ENCODE measurements at places on chromosomes 5 and 9.
A peak's percentile ranks its signal among the peaks of the same experiment; 100 is the strongest.

DNA sequence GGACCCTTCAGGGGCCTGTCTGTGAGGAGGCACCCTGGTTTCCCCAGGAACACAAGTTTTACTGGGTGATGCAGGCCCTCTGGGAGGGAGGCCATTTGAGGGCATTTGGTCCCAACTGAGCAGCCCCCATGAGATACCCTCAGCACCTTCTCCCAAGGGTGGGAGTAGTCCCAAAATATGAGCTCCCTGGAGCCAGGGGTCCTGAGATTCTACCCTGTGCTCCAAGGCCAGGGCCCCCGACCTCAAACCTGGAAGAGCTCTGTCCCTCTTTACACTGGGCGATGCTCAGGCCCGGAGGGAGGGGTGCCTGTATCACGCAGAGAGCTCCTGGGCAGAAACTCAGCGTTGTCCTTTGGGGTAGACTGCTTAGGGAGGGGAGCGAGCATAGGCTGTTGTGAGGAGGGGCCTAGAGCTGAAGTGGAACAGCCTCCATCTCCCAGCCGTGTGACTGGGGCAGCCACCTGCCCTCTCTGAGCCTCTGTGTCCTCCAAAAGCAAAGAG is 64.0 kb upstream of the SYNPO start:
- DNase-seq = no peak

GRCh38 chr5:2169850-2170760 is 287.4 kb upstream of the IRX4 start:
- DNase-seq = no peak

GRCh38 chr9:113401027-113401792 is at the start of gene ALAD:
Gene ALAD, minus strand, starts transcription at chr9:113401284. Its CDS starts 7,725 bp downstream, at chr9:113393559.
- peak; percentile 99 for DNase-seq

DNA sequence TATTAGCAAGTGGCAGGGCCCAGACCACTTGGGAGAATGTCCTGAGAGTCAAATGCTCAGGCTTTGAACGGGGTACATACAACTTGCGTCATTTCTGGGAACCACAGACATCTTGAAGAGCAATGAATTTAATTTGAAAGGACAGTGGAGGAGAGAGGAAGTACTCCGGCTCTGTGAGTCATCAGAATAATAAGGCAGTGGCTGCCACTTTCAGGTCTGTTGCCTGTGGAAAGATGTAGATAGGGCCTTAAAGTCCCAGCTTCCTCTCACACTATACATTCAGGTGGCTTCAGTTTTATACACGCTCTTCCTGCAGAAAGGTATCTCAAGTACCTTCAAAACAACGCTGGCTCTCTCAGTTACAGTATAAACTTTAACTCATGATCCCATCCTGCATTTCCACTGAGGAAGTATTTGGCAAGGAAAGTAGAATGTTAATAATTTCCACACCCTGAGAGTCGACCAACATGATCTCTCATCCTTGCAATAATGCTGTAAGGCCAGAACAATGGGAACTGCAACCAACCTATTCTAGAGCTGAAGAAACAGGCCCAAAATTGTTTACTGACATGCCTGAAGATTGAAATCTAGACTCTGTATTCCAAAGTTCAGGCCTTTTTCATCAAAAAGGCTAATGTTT is 6.8 kb upstream of the PRUNE2 start:
- no peak for DNase-seq

- no peak for DNase-seq
These were observed 205.9 kb upstream of the TMEM161B start for GRCh38 chr5:88474574-88474973.

GRCh38 chr9:89009546-89009840 is 18.2 kb downstream of the S1PR3 start:
- DNase-seq = no peak

DNA sequence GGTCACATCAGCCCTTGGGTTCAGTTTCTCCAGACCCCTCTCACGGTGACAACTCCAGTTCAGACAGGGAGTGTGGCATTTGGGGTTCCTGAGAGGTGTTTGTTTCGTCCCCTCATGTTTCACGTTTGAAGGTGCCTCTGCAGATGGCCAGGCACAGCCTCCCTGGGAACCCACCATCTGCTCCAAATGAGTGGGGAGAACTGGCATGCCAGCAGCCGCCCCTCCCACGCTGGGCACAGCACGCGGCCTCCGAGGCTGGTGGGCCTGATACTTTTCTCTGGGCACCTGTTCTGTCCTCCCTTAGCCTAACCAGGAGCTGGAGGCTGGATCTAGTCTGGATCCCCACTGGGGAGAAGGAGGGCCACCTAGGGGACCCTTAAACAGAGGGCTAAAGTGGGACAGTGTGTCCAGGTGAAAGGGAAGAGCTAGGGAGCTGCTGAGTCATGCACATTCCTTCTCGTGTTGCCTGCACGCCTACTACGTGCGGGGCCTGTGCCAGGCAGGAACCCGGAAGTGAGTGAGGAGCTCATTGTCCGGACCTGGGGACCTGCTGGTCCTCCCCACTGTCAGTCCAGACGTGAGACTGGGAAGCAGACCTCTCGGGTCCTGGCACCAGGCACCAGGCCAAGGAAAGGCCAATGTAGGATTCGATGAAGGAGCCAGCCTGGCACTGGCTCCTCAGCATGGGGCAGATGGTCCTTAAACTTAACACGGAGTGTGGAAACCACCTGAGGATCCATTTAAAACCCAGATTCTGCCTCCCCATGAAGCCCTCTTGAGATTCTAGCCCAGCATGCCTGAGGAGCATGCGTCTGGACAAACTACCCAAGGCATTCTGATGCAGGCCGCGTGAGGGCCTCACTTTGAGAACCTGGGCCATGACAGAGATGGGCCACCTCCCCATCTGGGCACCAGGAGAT is 11.7 kb downstream of the DNM1 start:
- DNase-seq = no peak

GRCh38 chr5:81007637-81008027 is 47.5 kb downstream of the RASGRF2 start:
- DNase-seq = no peak

GRCh38 chr5:62707131-62707530 is 128.5 kb downstream of the LRRC70 start:
- no peak for DNase-seq

DNA sequence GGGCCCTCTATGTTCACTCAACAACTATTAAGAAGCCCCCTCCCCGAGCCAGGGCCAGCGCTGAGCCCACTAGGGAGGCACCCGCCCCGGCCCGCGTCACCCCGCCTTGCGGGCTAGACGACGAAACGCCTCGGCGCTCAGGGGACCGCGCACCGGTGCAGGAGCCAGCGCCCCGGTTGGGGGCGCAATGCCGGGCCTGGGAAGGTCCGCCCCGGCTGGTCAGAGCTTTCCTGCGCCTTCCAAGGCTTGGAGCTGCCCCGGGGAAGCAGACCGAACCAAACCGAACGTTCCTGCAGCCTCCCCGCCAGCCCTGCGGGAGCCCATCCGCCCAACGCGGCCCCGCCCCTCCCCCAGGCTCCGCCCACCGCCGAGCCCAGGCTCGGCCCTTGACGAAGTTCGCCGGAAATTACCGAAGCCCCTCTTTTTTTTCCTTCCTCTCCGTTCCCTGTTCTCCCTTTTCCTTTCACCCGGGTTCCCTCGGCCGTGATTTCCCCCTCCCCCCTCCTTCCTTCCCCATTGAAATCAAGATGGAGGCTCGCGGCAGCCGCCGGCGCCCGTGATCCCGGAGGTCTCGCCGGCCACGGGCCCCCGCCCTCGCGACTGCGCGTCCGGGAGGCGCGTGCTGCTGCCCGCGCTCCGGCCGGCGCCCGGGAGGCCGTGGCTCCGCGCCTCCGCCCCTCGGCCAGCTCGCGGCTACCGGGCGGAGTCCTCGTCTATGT is at the start of gene TRIO:
Gene TRIO, plus strand, starts transcription at position 516 of the 719 bp plus-strand sequence. CDS start 384 bp downstream, outside the sequence.
- peak; percentile 77 for DNase-seq

DNA sequence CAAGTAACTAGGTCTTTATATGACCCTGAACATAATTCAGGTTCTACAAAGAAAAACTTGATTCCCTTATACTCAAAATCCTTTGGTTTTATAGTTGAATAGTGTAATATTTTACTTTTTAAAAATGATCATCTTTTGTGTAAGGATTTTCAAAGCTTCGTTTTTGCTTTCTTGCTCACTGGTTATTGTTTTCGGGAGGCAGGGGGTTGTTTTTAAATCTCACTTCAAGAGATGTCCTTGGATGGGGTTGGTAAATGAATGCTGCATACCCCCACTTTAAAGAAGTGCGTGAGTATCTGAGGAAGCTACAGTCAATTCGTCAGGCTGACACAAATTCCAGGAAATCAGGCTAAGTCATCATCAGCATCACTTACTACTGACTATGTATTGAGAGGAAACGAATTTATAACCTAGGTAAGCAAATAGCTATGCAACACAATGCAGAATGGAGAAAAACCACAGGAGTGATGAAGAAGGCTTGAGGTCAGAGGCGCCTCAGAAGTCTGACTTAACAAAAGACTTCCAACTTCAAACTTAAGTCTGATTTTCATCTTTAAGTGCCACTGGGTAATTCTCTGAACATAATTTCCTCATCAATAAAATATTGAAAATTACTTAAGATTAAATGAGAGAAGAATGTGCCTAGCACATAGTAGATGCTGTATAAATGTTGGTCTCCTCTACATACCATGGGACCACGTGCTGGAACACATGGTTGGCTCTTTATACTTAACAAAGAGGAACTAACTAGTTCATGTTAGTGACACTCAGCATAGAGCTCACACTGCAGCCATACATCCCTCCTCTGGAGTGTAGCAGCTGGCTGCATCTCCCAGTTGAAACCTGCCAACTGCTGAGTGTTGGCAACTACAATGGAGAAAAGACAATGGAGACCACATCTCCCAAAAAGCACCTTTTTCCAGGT is 106.0 kb upstream of the KIF2A start:
- no peak for DNase-seq

GRCh38 chr5:98314292-98314691 is 459.2 kb upstream of the RGMB start:
- no peak for DNase-seq

GRCh38 chr9:90088856-90089255 is 484.0 kb downstream of the GADD45G start:
- DNase-seq = no peak

DNA sequence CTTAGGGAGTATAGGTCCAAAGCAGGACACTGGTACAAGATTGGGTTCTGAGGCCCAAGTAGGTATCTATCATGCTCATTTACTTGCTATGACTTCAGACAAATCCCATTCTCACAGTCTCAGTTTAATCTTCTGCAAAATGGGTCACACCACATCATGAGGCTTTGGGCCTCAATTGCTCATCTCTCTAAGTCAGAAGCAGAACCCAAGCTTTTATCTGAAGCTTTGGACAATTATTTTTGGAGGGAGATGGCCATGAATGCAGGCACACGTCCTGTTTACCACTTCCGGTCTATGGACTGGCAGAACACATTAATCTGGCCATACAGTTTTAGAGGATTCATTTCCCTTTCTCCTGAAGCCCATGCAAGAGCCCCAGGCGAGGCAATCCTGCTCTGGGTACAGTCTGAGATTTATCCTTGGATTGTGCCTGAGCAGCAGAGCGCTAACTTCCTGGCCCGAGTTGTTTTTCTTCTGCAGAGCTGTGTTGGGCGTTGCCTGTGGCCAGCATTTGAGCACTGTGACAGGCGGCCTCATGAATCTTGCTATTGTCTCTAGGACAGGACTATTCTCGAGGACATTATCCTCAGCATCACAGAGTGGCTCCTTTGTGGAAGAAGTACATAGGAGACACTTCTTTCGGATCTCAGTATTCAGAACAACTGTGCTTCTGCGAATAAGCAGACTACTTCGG is 16.1 kb downstream of the SLC22A4 start:
- DNase-seq = no peak

GRCh38 chr5:3347741-3348140 is 247.9 kb upstream of the IRX1 start:
- DNase-seq = no peak

DNA sequence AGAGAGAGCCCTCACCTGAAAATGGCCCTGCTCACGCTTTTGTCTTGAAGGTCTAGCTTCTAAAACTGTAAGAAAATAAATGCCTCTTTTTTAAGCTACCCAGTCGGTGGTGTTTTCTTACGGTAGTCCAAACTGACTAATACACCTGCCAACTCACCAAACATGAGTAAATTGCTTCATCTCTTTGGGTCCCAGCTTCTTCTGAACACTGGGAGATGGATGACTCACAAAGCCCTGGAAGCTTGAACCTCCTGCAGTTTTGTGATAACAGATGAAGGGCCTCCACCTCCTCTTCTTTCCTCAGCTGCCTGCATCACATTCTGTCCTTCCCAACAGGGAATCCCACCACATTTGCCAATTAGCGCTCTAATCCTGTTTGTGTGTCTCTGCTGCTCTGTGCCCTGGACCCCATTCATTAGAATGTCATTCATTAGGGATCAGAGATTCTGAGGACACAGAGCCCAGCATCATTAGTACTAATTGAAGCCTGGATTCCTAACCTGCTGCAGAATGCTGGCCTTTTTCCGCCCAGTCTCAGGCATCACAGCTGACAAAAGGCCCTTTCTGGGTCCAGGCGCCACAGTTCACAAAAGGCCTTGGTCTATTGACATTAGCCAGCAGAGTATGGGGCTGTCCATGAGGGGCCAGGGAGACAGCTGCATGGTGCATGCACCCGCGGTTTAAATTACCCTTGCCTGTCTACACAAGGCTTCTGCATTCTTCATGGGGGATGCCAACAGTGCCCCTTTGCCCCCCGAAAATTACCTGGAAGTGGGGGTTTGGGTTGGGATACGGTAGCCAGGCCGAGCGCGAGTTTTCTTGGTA is 349.3 kb downstream of the SEMA5A start:
- DNase-seq = no peak

Measured in stimulated activated CD4-positive, alpha-beta T cell treated with anti-CD3 and anti-CD28 coated beads, Interleukin-1b, Interleukin-23, amount 100 ng/mL, for 1 hour (primary cell).